ENCODE measurements at places on chromosomes 2 and 18. TPM values are rescaled to one million over a fixed set of nuclear protein-coding genes. Genes with fewer than 3 reads are reported as not detected.

RRM2 gene
- total RNA-seq: 5.6 TPM

FSIP2 gene
- 0.13 TPM for total RNA-seq

TMEM247 gene
- total RNA-seq: not detected

ATP8B1 gene
- total RNA-seq: 73.6 TPM

GALNT3 gene
- total RNA-seq: 1.8 TPM

AFF3 gene
- total RNA-seq: 3.4 TPM

DPY30 gene
- 41.4 TPM for total RNA-seq

TBR1 gene
- total RNA-seq: not detected
